ENCODE measurements at places on chromosomes 7 and 10.
A peak's percentile ranks its signal among the peaks of the same experiment; 100 is the strongest.

- H3K27me3 ChIP-seq, result no peaks in the 10 kb centered on the region
- no peak overlapping the region for H3K4me3 ChIP-seq
- H3K36me3 ChIP-seq, result no peaks in the 10 kb centered on the region
- no peak overlapping the region for H3K27ac ChIP-seq
Measured at GRCh38 chr7:158276414-158277218, 311.0 kb downstream of the PTPRN2 start.

GRCh38 chr7:85554236-85555178 is 367.7 kb upstream of the SEMA3D start:
- no peaks in the 10 kb centered on the region for H3K4me1 ChIP-seq
- H3K36me3 ChIP-seq, result no peaks in the 10 kb centered on the region
- no peak overlapping the region for H3K27ac ChIP-seq
- peak; percentile 1 for DNase-seq
- H3K27me3 ChIP-seq, result peaks cover under 1% of the 10 kb centered on the region
- H3K4me3 ChIP-seq, result no peak overlapping the region

DNA sequence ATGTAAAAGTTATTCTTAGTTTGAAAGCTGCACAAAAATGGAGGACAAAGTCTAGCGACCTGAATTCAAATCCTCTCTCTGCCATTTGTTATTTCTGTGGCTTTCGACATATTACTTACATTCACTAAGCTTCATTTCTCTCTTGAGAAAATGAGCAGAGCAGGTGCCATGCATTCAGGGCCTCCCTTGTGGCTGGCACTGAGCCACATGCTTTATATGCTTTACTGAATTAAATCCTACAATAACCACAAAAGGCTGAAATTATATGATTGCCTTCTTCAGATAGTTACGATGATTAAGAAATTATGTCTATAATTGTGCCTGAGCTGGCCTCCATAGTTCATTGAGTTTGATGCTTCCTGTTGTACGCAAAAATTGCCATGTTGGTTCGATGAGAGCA is 98.7 kb downstream of the NPSR1 start:
- no peaks in the 10 kb centered on the region for H3K27me3 ChIP-seq
- H3K4me1 ChIP-seq, result no peaks in the 10 kb centered on the region
- no peak overlapping the region for H3K4me3 ChIP-seq
- H3K27ac ChIP-seq, result no peak overlapping the region
- no peak for DNase-seq
- no peaks in the 10 kb centered on the region for H3K36me3 ChIP-seq

DNA sequence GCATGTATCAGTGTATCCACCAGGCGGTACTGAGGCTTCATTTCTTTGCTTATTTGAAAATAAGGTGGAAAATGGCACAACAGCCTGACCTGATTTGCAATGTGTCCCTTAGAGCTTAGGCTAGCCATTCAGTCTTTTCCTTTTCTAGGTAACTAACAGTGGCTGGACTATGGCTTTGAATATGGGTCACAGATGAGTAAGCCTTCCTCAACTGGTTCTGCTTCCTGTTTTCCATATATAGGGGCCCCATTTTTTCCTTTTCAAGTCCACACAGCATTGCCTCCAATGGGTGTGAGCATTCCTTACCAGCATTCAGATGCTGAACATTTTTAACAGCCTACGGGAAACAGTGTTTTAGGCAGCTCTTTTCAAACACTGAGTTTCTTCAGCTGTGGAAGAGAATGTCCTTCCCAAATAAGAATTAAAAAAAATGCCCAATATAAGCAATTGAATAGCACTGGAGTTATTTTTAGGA is 3.9 kb upstream of the ITGB1 start:
- peaks cover 3% of the 10 kb centered on the region for H3K36me3 ChIP-seq
- H3K4me3 ChIP-seq, result no peak overlapping the region
- no peak for DNase-seq
- peaks cover 28% of the 10 kb centered on the region for H3K4me1 ChIP-seq

DNA sequence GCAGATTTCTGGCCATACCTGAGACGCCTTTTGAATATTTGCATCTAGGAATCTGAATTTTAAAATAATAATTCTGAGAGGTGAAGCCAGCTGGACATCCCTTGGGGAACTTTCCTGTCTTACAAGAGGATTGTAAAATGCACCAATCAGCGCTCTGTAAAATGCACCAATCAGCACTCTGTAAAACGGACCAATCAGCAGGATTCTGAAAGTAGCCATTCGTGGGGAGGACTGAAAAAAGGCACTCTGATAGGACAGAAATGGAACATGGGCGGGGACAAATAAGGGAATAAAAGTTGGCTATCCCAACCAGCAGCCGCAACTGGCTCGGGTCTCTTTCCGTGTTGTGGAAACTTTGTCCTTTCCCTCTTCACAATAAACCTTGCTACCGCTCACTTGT is 9.9 kb downstream of the PPIF start:
- peaks cover 56% of the 10 kb centered on the region for H3K4me1 ChIP-seq
- no peak for DNase-seq
- no peak overlapping the region for H3K4me3 ChIP-seq
- H3K36me3 ChIP-seq, result peaks cover 45% of the 10 kb centered on the region
- H3K27ac ChIP-seq, result no peak overlapping the region
- no peaks in the 10 kb centered on the region for H3K27me3 ChIP-seq

DNA sequence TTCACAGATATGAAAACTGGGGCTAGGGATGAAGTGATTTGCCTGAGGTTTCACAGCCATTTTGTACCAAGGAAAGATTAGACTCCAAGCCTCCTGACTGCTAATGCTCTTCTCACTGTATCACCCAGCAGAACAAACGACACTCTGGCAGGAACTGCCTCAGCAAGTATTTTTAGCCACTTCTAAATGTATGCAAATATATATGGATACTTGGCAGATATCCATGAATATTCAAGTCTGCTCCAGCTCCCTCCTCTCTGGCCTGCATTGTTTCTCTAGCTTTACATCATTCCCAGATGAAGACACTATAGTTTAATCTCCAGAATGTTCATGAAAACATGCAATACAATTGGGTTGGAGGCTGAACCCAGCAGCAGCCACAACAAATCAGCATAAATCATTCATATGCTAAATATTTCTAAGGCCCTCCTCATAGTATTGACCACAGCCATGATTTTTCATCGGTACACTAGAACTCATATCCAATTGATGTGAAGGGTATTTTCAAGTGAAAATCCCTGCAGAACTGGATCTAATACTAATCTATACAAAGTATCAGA is 65.5 kb downstream of the HPSE2 start:
- H3K27me3 ChIP-seq, result peaks cover 11% of the 10 kb centered on the region
- H3K4me3 ChIP-seq, result no peak overlapping the region
- H3K27ac ChIP-seq, result no peak overlapping the region
- no peak for DNase-seq
- no peaks in the 10 kb centered on the region for H3K4me1 ChIP-seq
- no peaks in the 10 kb centered on the region for H3K36me3 ChIP-seq

DNA sequence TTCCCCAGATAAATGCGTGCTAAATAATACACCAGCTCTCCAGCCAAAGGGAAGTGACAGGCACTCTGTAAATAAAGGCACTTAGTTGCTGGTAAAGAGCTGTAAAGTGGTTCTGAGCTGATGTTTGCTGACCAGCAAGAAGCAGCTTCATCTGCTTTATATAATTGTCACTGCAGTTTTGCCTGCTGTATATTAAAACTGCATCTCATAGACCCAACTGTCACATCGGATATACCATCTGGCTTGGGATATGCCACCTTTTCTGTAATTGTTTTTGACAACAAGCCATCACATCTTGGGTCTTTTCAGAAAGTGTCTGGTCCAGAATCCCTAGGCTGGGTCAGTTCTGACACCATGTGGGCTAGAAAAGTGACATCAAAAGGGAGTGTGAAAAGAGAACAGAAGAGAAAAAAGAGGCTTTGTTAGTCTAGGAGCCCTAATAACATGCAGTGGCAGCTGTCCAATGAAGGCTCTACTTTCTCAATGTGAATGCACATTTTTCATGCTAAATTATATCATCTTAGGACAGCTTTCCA is 697.6 kb downstream of the KCNMA1 start:
- no peaks in the 10 kb centered on the region for H3K4me1 ChIP-seq
- H3K4me3 ChIP-seq, result no peak overlapping the region
- H3K27ac ChIP-seq, result no peak overlapping the region
- no peak for DNase-seq

DNA sequence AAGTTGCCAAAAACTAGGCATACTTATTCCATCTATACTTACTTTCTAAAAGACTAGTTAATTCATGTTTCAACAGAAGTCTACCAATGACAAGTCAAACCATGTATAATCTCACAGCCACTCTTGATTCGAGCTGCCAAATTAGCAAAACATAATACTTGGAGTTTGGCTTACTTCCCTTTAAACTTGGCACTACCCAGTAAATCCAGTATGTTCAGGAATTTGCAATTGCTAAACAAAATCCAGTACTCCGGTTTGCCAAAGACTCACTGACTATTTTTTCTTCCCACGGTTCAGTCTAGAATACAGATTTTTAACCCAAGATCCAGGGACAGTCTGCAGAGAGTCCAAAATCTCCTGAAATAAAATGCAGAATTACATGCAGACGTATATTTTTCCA is 4.6 kb downstream of the OAT start:
- peaks cover under 1% of the 10 kb centered on the region for H3K27me3 ChIP-seq
- H3K4me3 ChIP-seq, result no peak overlapping the region
- peaks cover 18% of the 10 kb centered on the region for H3K36me3 ChIP-seq
- DNase-seq, result no peak
- H3K27ac ChIP-seq, result no peak overlapping the region
- H3K4me1 ChIP-seq, result peaks cover under 1% of the 10 kb centered on the region

DNA sequence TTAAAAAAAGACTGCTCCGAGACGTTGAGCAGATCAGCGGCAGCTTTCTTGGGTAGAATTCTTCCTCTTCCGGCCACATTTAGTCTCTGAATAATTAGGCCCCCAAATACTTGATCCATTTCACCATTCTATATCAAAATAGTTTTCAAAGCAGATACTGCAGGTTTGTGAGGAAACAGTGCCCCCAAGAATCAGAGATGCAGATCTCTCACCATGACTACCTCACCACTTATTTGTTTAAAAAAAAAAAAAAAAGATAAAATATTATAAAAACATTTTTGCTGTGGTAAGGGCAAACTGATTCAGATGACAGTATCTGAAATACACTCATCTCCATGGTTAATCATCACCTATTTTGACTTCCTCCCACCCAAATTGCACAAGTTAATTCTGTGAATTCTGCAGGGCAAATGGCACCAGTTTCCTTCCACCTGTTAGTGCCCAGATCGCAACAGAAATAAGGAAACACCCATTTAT is 210.4 kb downstream of the FAM107B start:
- DNase-seq, result no peak
- peak overlapping the region; percentile 85 for H3K27ac ChIP-seq

DNA sequence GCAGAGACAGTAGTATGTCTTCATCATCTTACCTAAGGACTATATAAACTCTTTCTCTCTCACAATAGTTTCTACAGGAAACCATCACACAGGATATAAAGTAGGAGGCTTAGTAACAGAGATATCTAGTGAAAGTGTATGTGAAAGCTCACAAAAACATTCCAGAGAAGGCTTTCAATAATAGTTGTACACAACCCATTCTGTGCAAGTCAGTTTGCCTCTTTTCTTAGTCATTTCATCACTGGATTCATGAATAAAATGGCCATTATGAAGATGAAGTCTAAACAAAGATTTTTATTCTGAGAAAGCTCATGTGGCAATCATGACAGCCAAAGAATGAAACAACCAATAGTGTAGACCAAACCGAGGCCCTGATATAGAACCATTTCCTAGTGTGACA is 178.8 kb downstream of the GNAT3 start:
- H3K4me1 ChIP-seq, result no peaks in the 10 kb centered on the region
- H3K36me3 ChIP-seq, result no peaks in the 10 kb centered on the region
- H3K4me3 ChIP-seq, result no peak overlapping the region
- no peaks in the 10 kb centered on the region for H3K27me3 ChIP-seq

- no peaks in the 10 kb centered on the region for H3K36me3 ChIP-seq
- H3K4me1 ChIP-seq, result no peaks in the 10 kb centered on the region
- no peak overlapping the region for H3K27ac ChIP-seq
- DNase-seq, result no peak
- H3K4me3 ChIP-seq, result no peak overlapping the region
Measured at GRCh38 chr10:116868722-116869121, 19.4 kb downstream of the ENO4 start.

GRCh38 chr10:132544744-132545658 is 7.4 kb downstream of the INPP5A start:
- H3K27ac ChIP-seq, result peak overlapping the region; percentile 78
- H3K4me3 ChIP-seq, result peak overlapping the region; percentile 81
- no peak for DNase-seq
- no peaks in the 10 kb centered on the region for H3K27me3 ChIP-seq
- H3K4me1 ChIP-seq, result peaks cover 35% of the 10 kb centered on the region
- peaks cover 36% of the 10 kb centered on the region for H3K36me3 ChIP-seq

DNA sequence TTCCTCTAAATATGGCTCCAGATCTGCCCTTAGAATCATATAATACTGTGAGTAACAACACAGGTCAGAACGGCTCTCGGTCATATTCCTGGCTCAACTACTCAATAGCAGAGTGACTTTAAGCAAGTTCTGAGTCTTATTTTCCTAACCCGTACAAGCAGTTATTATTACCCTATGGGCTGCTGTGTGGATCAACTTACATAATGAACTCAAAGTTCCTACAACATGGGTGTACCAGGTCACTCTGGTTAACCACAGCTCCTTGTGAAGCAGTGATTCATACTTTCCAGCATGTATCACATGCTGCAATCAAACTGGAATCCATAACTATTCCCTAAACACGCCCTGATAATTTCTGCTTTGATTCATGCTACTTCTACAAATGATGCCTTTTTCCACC is 107.3 kb downstream of the LRRN3 start:
- H3K27me3 ChIP-seq, result no peaks in the 10 kb centered on the region
- peaks cover 14% of the 10 kb centered on the region for H3K36me3 ChIP-seq
- no peak for DNase-seq
- H3K4me3 ChIP-seq, result no peak overlapping the region
- H3K4me1 ChIP-seq, result peaks cover 4% of the 10 kb centered on the region
